ENCODE measurements at places on chromosomes 7 and 10. TPM values are rescaled to one million over a fixed set of nuclear protein-coding genes. Genes with fewer than 3 reads are reported as not detected.

- no peak for DNase-seq
These were observed 14.0 kb upstream of the GPR37 start for GRCh38 chr7:124779620-124780019.

- no peak for DNase-seq
These were observed 2.8 kb downstream of the MCU start for GRCh38 chr10:72694476-72695369.

DNA sequence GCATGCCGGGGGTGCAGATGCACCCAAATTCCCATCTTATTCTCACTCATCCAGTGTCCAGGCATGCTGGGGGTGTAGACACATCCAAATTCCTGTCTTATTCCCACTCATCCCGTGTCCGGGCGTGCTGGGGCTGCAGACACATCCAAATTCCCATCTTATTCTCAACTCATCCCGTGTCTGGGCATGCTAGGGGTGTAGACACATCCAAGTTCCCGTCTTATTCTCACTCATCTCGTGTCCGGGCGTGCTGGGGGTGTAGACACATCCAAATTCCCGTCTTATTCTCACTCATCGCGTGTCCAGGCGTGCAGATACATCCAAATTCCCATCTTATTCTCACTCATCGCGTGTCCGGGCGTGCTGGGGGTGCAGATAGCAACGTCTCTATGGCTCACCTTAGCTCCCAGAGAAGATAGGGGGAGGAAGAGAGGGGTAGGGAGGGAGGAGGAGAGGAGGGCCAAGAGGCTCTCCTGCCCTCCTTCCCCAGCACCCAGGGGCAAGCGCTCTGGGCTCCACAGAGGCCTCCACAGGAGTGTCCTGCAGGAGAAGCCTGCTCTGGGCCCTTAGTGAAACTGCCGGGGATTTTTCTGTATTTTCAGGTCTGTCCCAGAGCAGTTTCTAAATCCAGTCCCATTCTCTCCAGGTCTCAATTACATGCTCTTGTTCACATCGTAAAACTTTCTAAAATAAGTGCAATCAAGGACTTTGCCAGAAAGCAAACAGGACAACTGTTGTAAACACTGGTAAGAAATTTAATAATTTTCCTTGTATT, 210.8 kb downstream of the DIP2C start:
- no peak for DNase-seq

DNA sequence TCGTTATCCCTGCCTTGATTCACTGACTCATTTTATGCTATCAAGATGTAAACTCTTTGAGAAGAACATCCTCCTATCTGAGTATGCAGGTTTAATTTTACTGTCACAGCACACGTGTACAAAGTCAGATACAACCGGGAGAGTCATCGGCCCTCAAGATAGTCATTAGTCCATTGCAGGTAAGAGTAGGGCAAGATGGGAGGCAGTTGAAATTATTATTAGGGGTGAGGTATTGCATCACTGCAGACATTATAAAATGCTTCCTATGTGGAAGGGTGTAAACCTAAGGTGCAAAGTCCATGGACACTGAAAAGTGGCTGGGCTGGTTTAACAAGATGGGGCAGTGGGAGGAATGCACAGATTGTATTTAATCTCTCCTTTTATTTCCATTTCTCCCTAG, 113.7 kb downstream of the ARL4A start:
- no peak for DNase-seq

DNA sequence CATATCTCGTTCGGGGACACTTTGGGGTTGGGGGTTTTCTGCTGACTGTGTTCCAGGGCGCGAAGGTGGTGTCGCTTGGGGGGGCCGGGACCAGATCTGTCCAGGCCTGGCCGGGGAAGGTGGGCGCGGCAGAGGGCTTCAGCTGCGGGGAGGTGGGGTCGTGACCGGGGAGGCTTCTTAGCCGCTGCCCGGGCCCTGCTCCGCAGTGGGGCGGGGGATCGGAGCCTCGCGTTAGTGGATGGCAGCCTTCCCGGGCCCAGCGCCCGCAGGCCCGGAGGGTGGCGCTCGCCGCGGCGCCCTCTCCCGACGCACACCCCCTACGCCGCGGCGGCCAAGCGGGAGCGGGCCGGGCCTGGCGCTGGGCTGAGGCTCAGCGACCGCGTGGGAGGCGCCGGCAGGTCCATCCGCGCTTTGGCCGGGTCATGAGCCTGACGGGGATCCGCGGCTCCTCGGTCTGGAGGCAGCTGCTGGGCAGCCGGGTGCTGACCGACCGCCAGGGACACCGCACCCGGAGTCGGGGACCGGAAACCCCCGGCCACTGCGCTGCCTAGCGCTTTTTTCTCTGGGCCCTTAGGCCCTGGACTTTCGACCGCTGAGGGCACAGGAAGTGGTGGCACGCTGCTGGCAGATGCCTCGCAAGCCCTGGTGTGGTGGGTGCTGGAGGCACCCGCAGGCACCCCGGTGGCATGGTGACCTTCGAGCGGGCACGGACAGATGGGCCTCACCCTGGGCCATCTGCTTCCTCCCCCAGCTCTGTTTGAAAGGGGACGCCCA, 1.2 kb downstream of the AGAP3 start:
- DNase-seq: peak; percentile 10

DNA sequence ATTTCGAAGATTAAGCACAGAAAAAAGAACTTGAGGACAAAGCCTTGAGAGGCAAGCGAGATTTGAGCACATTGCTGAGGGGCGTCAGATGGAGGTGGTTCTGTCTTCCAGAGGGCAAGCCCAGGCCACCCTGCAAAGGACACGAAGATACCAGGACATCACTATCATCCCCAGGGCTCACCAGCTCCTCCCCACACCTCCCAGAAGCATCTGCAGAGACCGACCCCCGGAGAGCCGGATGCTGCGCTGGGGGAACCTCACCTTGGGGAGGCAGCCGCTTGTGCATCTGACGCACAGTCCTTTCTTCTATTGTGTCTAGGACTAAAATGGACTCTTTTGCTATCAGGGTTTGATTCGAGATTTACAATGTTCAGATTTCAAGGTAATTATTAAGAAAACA, 259.7 kb downstream of the DNAJB6 start:
- DNase-seq: no peak

GRCh38 chr10:113890769-113891168, 36.3 kb downstream of the NHLRC2 start:
- DNase-seq: no peak

DNA sequence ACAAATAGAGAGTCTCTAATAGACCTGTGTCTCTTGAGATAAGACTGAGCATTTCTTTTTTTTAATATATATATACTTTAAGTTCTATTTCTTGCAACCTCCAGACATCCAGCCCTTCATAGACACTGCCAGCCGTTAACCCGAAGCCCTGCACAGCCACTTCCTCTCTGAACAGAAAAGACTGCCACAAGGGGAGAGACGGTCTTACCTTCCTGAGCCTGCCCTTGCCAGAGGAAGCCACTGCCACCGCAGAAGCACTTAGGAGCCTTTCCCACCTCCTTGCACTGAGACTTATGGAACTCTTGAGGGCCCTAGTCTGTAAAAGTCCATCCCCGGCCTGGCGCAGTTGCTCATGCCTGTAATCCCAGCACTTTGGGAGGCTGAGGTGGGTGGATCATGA, 31.8 kb upstream of the PRSS1 start:
- peak; percentile 56 for DNase-seq

GRCh38 chr10:129873351-129873750, 90.7 kb downstream of the EBF3 start:
- no peak for DNase-seq

GRCh38 chr10:79269969-79270368, 77.3 kb upstream of the PPIF start:
- DNase-seq: no peak

The FAM24A gene
- polyA plus RNA-seq: not detected

The COBL gene
- polyA plus RNA-seq: not detected

- no peak for DNase-seq
These were observed 414.8 kb upstream of the MKI67 start for GRCh38 chr10:128540781-128541761.

The GRID1 gene
- polyA plus RNA-seq: not detected

DNA sequence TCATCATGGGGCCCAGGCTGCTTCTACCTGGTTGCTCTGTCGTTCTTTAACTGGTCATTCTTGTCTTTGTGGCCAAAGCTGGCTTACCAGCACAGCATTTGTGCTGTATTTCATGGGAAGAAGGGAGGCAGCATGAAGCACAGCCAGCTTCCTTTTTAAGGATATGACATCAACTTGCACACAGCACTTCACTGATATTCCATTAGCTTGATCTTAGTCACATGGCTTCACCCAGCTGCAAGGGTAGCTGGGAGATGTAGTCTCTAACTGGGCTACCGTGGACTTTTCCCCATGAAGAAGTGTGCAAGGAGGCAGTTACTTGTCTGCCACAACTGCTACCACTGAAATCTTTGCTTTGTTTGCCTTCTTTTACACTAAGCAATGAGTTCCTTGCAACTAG, 525.2 kb downstream of the LRMDA start:
- DNase-seq: no peak

The COL26A1 gene
- not detected for polyA plus RNA-seq

DNA sequence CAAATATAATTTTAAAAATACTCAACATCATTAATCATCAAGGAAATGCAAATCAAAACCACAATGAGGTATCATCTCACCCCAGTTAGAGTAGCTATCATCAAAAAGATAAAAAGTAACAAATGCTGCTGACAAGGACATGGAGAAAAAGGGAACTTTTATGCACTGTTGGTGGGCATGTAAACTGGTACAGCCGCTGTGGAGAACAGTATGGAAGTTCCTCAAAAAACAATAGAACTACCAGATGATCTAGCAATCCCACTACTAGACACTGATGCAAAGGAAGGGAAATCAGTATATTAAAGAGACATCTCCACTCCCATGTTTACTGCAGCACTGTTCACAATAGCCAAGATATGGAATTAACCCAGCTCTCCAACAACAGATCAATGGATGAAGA, 384.5 kb downstream of the PLXDC2 start:
- no peak for DNase-seq

Measured in CD8-positive, alpha-beta memory T cell (primary cell).